ENCODE measurements at places on chromosomes 1 and 21. TPM values are rescaled to one million over a fixed set of nuclear protein-coding genes. Genes with fewer than 3 reads are reported as not detected.

DNA sequence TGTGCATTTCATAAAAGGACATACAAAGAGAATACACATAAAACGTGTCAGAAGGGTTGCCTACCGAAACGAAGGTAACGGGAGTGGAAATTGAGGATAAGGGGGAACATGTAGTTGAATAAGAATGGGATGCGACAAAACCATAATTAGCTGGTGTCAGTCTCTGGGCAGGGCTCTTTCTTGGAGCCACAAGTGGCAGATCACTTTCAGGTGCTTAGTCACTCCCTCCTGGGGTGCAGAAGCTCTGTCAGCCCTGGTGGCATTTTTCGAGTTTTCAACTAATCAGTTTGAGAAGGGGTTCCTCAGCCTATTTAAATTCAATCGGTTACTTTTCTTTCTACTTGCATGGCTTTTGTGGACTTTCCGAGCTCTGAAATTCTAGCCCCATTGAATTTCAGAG, 133.9 kb upstream of the IGSF21 start:
- no peak for DNase-seq

DNA sequence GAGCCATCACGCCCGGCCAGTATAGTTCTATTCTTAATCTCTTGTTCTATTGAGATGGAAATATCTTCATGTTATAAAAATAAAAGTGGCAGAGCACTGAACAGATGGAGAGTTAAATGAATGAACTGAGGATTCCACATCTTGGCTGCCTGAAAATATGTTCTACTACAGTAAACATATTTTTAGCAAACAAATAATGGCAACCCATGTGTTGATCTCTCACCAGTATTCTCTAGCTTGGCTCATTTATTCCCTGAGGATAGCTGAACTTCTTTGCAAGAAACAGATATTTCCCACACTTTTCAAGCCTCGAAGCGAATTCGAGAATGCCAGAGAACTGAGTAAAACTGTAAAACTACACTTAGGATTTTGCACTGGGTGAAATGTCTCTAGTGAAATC, 58.9 kb downstream of the DIRAS3 start:
- no peak for DNase-seq

DNA sequence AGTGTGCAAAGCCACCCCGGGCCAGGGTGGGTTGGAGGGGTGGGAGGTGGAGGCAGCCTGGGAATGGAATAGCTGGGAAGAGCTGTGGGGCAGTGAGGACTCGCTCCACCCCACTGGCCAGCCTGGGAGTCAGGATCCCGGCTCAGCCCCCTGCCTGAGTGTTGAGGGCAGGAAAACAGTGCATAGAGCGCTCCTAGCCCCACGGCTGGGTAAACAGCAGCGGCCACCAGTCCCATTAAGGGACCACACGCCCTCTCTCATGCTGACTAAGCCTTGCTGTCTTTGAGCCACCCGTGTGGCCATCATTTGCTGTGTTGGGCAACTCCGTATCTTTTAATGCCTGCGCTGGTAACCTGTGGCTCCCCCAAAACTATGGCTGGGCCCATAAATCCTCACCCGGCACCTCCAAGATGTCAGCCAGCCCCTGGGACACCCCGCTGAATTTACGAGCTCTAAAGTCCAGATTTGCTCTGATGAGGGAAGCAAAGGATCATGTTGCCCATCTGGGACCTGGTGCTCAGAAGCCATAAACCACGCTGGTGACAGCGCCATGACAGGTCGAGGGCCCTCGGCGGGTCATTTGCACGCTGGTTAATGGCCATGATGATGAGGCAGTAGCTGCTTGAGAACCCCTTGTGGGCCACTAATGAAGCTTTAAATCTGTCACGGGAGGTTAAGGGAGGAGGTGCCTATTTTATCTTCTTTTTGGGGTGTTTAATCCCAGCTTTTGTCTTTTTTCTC, 34.9 kb downstream of the SYF2 start:
- no peak for DNase-seq

The C1orf226 gene
- total RNA-seq: not detected

The VASH2 gene
- total RNA-seq: 0.90 TPM

The CELA3A gene
- total RNA-seq: not detected

All from fibroblast of the aortic adventitia (primary cell).